SK-N-SH treated with all-trans-retinoic acid at 6 μM for 48 hours (cell line): ENCODE measurements at places on chromosomes 5 and 9.

GRCh38 chr9:127390563-127390962 is 6.4 kb upstream of the SLC2A8 start:
- ATAC-seq = no peak

- ATAC-seq = no peak
Measured at GRCh38 chr9:137318602-137319001, 16.5 kb upstream of the NRARP start.

DNA sequence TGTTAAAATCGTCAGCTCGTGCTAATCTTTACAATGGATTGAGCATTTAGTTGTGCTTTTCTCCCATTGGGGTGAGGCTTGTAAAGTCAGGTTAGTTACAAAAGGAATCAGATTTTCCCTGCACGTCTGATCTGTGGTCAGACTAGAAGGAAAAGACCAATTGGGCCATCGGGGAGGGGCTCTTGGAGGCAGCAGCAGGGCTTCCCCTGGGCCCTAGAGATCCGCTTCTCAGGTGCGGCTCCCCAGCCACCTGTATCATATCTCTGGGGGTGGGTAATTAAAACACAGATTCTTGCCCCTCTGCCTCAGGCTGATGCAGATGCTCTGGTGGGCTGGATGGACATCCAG is 200.3 kb downstream of the HSPA4 start:
- ATAC-seq = no peak

- ATAC-seq = no peak
Measured at GRCh38 chr9:137269231-137269772, 8.2 kb upstream of the TOR4A start.

- no peak for ATAC-seq
Measured at GRCh38 chr9:123996731-123997421, 14.7 kb upstream of the LHX2 start.

DNA sequence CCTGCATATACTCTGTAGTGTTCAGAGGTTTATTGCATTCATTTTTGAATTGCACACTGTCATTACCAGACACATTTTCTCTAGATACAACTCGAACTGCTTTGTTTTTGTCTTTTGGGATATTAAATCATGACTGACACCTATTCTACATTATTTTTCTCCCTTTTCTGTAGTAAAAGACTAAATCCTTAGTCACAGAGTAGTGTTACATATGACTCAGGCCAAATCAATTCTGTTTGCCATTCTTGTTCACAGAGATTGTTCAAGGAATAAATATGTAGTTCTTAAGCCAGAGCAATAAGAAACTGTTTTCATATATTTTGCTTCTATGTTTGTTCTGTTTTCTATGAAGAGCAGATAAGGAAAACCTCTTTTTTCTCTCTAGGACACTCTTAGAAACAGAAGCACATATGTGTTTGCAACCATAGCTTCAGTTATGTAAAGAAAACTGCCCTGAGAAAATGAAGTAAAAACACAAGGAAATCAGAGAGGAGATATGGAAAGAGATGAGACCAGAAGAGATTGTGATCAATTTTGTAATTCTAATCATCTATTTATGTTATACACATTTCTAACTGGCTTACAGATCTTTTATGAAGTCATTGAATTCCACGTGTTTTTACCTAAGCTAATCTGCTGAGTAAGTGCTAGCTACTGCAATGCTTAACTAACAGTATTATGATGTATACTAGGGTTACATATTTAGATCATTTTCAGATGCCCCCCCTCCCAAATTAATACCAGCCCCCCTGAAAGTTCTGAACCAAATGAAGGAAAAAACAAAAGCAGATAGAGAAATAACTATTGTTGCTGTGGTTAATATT is 1995.6 kb upstream of the CDH6 start:
- no peak for ATAC-seq

DNA sequence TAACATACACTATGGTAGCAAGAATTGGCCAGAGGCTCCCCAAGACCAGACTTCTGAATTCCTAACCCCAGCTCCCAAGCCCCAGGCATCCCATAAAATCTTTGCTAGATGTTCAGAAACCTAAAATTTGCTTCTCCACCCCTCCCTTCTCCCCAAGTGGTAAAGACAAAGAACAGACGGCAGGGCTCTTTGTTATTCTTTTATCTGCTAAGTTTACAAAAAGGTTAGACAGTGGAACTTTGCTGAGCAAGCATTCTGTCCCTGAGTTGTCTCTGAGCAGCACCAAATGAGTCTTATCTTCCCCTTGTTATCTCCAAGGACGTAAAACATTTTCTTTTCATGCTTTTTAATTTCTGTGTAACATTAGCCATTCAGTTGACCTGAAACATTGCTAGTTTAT is 30.2 kb downstream of the TJP2 start:
- ATAC-seq = no peak

DNA sequence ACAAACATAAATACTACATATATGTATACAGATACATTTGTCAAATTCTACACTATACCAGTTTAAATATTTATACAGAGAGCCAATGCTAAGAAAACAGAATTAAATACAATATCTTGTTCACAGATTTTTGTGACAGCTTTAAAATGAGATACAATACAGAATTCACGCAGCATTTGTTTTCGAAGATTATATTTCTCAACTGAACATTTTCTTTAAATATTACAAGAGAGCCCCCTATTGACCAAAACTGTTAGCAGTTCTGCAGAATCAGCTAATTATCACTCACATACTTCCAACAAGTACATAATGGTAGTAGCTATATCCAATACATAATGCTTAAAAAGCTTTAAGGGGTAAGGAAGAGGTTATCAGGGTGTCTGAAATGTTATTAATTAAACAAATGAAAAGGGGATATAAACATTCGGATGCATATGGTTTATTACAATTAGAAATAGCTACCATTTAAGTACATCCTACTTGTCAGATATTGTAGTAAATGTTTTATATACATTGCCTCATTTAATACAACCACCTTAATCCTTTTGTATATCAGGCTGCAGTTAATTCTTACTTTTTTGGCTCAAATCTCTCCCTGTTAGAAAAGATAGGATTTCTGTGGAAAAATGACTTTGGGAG is 31.7 kb downstream of the ZDHHC21 start:
- ATAC-seq = 0 out of 3 replicates have a peak, but pooled peaks have one; percentile 56

- ATAC-seq = peak; percentile 88
Measured at GRCh38 chr5:10789021-10789420, 28.0 kb upstream of the DAP start.

DNA sequence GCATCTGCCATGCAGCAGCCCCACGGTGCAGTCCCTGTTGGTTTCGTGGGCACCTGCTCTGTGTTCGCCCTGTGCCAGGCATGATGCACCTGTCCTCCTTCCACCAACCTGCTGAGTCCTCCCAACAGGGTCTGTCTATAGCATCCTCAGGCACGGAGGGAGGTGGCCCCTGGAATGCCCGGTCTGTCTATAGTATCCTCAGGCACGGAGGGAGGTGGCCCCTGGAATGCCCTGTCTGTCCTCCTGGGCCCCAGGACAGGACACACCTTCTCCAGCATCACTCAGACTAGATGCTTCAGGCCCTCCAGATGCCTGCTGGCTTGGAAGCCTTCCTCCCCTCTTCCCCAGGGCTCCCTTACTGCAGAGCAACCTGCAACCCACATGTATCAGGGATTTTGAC is 9.9 kb upstream of the PHYHD1 start:
- ATAC-seq = peak; percentile 17

DNA sequence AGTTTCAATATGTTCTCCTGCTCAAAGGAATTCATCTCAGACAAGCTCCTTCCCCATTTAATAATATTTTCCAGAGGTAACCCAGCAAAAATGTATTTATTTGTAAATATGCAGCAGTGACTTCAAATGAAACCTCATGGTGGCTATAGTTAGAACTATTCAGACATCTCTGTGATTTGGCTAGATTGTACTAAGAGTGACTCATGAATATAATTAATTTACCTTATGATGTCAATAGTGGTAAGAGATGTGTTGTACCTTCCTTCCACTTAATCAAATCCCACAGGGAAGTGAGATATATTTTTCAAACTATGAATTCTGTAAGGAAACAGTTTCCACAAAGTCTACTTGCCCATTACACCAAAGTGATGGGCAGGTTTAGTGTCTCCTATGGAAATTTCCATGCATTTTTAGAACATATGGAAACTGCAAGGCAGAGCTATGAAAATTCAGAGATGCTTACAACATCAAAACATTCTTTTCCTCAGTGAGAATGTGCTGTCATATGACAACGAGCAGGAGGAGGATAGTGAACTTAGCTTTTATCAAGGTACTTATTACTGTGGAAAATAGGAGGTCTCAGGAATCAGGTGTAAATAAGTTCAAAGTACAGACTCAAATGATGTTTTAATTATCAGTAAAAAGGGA is 34.0 kb upstream of the SPDL1 start:
- peak; percentile 75 for ATAC-seq

GRCh38 chr9:95230046-95230445 is 87.5 kb downstream of the FANCC start:
- no peak for ATAC-seq

DNA sequence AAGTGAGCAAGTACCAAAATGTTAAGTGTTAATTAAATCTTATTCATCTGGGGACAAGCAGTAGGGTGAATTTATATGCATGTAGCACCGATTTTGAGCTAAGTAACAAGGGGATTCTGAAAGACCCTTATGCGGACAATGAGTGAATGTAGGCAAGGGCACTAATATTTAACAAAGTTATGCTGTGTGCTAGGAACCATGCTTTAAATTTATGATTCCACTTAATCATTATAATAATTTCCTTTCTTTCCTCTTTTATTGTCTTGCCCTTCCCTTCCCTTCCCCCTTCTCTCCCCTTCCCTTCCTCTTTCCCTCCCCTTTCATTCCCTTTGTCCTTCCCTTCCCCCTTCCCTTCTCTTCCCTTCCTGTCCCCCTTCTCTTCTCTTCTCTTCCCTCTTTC is 25.7 kb upstream of the TNC start:
- no peak for ATAC-seq

DNA sequence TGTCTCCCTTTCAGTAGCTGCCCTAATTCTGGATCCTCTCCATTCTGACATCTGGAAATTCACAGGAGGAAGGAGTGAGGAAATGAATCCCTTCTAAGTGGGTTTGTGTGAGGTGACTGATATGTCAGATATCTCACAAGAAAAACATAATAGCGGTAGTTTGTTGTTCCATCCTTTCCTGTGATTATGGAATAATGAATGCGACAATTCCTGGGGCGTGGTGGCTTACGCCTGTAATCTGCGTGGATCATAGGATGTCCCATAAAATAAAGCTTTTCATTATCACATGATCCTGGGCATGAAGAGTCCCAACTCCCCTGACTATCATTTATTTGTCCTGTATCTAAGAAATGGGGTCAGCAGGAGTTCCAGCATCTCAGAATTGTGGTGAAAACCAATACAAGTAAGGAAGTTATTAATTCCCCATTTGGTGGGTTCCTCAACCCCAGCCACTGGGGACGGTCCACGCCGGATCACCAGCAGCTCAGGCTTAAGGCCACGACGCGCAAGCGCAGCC is 375 bp upstream of the C5orf24 start:
- no peak; the same call in 2 of the 3 replicates for ATAC-seq

- peak; percentile 23; the same call in 1 of the 3 replicates for ATAC-seq
Measured at GRCh38 chr9:120928483-120929228, 2.1 kb upstream of the TRAF1 start.

DNA sequence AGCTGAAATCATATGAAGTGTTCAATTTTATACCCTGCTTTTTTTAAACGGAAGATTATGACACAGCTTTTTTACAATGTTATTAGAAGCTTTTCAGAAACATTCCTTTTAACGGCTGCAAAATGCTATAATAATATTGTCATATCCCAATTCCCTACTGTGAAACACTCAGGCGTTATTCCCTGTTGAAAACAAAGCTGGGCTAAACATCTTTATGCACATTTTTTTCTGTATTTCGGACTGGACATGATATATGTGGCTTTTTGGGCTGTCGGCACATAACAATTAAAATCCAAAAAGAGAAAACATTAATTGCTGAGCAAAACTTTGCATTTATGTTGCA is 12.0 kb upstream of the CTSL start:
- no peak for ATAC-seq

- peak; percentile 74 for ATAC-seq
Measured at GRCh38 chr9:121271368-121272341, 3.7 kb downstream of the GSN start.

DNA sequence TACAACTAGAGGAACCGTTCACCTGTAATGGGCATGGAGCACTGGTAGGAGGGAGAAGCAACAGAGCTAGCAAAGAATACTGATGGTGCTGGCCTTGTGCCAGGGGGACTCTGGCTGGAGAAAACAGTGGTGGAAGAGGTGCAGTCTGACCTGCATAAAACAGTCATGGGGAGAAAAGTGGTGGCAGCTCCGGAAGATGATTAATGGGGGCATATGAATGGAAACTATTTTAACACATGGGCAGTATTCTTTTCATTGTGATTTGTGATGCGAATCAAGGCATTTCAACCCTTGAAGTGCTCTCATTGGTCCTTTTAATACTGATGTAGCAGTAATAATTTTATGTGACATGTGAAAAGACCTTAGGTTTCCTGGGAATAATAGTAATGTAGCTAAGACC is 219.6 kb downstream of the ADAMTS6 start:
- ATAC-seq = peak; percentile 56
